ENCODE measurements at places on chromosomes 13 and 19.

DNA sequence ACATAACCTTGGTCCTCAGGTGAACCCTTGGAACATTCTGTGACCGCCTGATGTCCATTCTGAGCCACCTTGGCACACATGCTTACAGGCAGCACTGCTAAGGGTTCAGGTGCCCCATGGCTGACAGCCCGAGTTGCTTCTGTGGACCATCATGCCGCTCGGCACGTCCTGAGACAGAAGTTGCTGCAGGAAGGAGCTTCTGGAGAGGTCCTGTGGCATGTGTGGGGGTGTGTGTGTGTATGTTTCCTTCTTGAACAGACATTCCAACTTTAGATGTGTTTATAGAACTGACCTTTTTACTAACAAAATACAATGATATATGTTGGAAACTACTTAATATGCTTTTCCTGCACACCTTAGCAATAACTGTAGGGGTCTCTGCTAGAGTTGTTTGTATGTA lies 4.8 kb upstream of the C1QTNF9 start:
- no peak for DNase-seq

DNA sequence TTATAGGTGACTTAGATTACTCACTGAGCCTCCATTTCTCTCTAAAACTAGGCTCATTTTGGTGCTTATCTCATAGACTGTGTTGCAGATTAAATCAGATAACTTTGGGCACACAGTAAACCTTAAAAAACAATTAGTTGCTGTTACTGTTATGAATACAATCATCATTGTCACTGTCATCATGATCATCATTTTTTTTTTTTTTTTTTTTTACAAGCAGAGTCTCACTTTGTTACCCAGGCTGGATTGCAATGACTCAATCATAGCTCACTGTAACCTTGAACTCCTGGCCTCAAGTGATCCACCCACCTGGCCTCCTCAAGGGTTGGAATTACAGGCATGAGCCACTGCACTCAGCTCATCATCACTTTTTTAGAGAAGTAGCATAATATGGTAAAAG lies 60.0 kb downstream of the VWA8 start:
- no peak for DNase-seq

GRCh38 chr13:112852392-112852791 lies 116.6 kb upstream of the MCF2L start:
- DNase-seq: no peak

GRCh38 chr19:32824191-32824751 lies 45.3 kb downstream of the SLC7A9 start:
- no peak for DNase-seq

DNA sequence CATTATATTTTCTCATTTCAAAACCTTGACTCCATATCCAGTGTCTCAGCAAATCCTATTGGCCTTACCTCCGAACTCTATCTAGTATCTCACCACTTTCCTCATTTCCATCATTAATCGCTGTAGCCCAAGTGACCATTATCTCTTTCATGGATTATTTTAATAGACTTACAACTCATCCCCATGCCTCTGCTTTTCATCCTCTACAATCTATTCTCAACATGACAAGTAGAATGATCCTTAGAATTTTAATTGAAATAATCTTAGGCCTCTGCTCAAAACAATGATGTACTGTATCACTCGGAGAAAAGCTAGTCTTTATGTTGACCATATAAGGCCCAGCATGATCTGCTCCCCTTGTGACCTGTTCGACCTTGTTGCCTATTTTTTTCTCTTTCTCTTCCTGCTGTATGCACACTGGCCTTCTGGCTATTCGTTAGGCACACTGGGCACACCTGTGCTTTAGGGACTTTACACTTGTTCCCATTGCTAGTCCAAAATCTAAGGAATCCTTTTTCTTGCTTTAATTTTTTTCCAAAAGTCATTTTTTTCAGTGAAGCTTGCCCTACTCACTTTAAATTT lies 21.4 kb downstream of the DNAJC15 start:
- DNase-seq: no peak

DNA sequence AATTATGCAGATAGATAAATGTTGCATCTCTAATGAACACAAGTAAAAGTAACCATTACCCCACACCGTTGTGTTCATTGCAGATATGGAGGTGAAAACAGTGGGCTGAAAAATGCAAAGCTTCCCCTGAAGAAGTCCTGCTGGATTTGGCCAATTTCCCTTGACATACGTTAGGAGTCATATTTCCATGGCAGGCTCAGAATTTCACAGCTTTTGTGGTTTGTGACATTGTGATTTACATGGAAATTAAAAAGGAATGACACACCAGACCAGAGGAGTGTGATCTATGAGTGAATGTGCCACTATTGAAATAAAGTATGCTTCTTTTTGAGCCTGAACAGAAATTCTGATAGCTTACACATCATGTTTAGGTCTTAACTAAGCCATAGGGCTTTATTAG lies 221.1 kb upstream of the TMTC4 start:
- no peak for DNase-seq

DNA sequence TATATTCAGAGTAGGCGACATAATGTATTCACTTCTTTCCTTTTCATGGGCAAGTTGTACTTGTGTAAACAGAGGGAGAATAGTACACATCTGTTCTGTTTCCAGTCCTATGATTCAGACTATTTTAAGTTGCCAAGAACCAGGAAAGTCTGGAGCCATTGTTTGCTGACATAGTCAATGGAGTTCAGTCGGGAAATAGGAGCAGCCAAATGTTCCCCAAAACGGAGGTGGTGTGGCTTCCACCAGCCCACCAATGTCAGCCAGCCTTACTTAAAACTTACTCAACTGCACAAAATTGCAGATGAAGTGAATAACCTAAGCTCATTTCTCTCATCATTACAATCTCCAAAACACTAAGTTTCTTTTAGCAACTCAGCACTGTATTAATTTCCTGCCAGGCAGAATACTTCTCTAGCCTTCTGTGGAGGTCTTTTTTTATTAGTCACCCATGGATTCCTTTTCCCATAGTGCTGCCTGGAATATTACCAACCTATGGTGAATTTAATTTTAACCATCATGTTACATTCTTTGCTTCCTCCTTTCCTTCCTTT lies 22.3 kb upstream of the CSNK1A1L start:
- DNase-seq: no peak

DNA sequence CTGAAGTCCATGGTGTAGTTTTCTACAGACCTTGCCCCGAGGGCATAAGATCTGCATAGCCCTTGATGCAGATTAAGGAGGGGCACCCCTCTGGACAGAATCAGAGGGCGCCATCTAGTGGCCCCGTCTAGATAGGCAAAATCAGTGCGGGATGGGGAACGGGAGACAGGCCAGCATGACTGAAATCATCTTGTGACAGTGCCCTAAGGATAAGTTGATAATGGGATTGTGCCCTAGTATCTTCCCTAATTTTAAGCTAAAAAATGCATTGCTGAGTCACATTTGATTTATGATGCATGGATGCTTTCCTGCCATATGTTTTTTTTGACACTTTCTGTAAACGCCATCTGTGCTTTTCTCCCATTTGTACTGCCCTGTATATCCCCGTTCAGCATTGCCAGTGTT lies 19.0 kb upstream of the GPI start:
- peak; percentile 45 for DNase-seq
